ENCODE measurements at places on chromosomes 13 and 19. TPM values are rescaled to one million over a fixed set of nuclear protein-coding genes. Genes with fewer than 3 reads are reported as not detected.
A peak's percentile ranks its signal among the peaks of the same experiment; 100 is the strongest.

DNA sequence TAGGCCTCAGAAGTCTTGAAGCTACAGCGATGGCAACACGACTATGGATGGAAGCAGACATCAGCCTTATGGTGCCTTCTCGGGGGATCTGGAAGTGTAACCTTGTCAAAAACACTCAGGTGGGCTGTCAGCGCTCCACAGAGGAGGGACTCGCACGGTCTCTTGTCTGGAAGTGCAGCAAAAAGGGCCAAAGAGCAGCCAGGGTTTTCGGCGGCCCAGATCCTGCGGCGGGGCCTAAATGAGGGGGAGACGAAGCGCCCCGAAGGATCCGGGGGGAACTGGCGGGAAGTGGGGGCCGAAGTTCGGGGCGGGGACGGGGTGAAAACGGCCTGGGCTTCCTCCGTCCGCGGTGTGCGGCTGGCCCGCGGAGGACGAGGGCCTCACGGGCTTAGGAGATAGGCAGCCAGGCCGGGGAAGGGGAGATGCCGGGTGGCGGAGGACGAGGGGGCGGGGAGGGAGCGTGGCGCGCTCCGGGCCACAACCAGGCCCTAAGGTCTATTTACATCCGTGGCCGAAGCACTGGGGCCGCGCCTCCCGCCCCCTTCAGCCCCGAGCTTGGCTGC is 637 bp downstream of the RANBP3 start:
- no peak for DNase-seq

DNA sequence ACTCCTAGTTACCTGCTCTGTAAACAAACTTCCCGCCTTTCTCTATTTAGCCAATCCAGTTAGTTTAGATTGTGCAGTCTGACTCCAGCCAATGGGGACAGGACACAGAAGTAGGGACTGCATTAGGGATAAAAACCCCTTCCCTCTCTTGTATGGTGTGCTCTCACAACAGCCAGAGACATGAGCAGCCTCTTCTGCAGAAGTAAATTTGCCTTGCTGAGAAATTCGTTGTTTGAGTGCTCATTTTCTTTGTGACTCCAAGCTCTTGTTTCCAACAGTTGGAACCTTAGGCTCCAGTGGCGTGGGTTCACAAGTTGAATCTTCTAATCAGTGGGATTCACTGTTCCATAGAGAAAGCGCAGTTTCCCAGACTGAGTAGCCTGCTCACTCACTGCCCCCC is 66.1 kb downstream of the ZNF93 start:
- DNase-seq: no peak

GRCh38 chr19:1507763-1508506 is 4.9 kb downstream of the ADAMTSL5 start:
- peak; percentile 93 for DNase-seq

- no peak for DNase-seq
Observed at GRCh38 chr13:36681894-36682624, 8.2 kb downstream of the SERTM1 start.

The IRS2 gene
- 5.4 TPM for total RNA-seq

DNA sequence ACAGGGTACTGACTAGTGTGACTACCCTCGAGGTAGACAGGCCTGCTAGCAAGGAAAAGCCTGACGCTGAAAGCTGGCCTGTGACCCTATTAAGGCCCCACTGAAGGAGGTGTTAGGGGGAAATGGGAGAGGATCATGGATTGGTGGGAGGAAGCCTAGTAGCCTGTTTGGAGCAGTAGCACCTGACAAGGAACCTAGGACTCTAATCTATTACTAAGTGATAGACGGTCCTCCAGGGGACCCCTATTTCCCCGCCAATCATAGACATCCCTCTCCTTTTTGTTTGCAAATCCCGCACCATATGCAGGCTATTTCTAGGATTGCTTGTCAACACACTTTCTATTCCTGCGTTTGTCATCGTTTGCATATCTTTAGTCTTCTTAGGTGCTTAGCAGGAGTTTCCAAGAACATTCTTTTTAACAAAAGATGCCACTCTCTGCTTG is 1338.8 kb upstream of the MIR17HG start:
- DNase-seq: no peak

GRCh38 chr13:35812736-35813135 is 318.4 kb downstream of the DCLK1 start:
- no peak for DNase-seq

The TNNT1 gene
- 18.0 TPM for total RNA-seq

- peak; percentile 80 for DNase-seq
Observed at GRCh38 chr19:1104311-1105007, 665 bp downstream of the GPX4 start.

The FCGBP gene
- 0.26 TPM for total RNA-seq

GRCh38 chr13:41455725-41456419 is 1.5 kb upstream of the RGCC start:
- DNase-seq: no peak

GRCh38 chr13:36530861-36531590 is 98.7 kb downstream of the CCNA1 start:
- DNase-seq: no peak

DNA sequence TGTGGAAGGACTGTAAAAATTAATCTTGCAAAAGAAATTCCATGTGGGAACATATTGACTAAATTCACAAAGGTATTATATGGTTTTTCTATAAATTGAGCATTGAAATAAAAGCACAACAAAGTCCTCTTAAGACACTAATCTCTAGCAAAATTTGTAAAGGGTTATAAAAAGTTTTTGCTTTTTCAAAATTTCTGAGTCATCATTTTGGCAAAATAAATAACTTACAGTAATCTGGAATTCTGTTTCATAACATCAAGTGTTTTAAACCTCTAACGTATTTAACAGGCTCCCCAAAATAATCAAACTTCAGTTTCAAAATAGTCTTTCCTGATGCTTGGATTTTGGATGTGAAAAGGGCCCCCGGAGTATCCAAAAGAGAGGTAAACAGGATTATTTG is 26.0 kb downstream of the MED4 start:
- DNase-seq: no peak

The HSH2D gene
- total RNA-seq: 0.23 TPM

DNA sequence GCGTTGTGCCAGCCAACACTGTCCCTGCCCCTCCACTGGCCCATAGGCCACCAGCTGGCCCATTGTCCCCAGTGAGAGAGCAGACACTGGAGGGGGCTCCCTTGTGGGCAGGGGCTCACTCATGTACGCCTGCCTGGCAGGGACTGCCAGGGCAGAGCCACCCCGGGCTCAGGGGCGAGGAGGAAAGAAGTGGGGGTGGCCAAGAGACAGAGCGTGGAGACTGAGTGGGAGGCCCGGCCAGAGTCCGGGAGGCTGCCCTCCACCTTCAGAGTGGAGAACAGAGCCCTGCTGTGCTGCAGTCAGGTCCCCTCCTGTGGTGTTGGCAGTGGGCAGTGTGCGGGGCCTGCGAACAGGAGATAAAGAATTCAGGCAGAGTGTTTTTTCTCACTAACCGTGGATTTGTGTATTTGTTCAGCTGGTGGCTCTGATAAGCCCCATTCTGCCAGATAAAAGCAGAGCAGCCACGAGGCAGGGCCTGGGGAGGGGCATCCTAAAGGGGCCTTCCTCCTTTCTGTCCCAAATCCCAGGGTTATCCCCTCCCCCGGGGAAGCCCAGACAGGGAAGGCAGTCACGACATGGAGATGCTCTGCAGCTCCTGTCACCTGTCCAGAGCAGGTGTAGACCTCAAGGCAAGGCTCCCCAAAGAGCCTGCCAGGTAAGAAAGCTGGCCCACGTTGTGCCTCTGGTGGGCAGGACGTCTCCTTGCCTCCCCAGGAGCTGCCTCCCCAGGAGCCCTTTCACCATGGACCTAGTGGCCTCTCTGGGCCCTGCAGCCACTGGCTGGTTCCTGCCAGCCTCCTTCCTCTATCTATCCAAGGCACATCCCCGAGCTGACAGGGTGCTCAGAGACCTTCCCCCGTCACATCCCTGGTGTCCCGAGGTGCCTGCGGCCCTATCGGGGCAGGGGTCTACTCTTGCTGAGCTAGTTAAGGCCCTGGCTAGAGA is 33.0 kb downstream of the LYL1 start:
- peak; percentile 34 for DNase-seq

- DNase-seq: no peak
Observed at GRCh38 chr19:47652285-47652684, 43.4 kb downstream of the BICRA start.

The MBD3L3 gene
- not detected for total RNA-seq

- no peak for DNase-seq
Observed at GRCh38 chr19:39131255-39131755, 5.7 kb downstream of the PAK4 start.

GRCh38 chr19:6095760-6096159 is 14.5 kb downstream of the RFX2 start:
- no peak for DNase-seq
